ENCODE measurements at places on chromosomes 7 and 10. TPM values are rescaled to one million over a fixed set of nuclear protein-coding genes. Genes with fewer than 3 reads are reported as not detected.

RBM28 gene
- polyA plus RNA-seq, result 5.0 TPM

KCTD7 gene
- polyA plus RNA-seq, result 14.9 TPM

TAS2R3 gene
- 0.15 TPM for polyA plus RNA-seq

EN2 gene
- not detected for polyA plus RNA-seq

TUBB8 gene
- polyA plus RNA-seq, result not detected

H2BK1 gene
- polyA plus RNA-seq, result not detected

SFRP5 gene
- polyA plus RNA-seq, result 0.36 TPM

CCDC172 gene
- polyA plus RNA-seq, result not detected

ASIC3 gene
- polyA plus RNA-seq, result 7.1 TPM

AKR1C2 gene
- 60.7 TPM for polyA plus RNA-seq

C10orf53 gene
- polyA plus RNA-seq, result not detected

EGFR gene
- polyA plus RNA-seq, result 11.3 TPM

KEL gene
- not detected for polyA plus RNA-seq

CALHM3 gene
- not detected for polyA plus RNA-seq

WDFY4 gene
- polyA plus RNA-seq, result 0.54 TPM

RASA4B gene
- 50.9 TPM for polyA plus RNA-seq

SLC18A3 gene
- not detected for polyA plus RNA-seq

NYAP1 gene
- 0.18 TPM for polyA plus RNA-seq

ECHS1 gene
- 56.1 TPM for polyA plus RNA-seq

CACUL1 gene
- polyA plus RNA-seq, result 5.3 TPM

EPO gene
- polyA plus RNA-seq, result not detected

HECW1 gene
- 1.9 TPM for polyA plus RNA-seq

PPP1R9A gene
- polyA plus RNA-seq, result 1.2 TPM

SPDYE16 gene
- not detected for polyA plus RNA-seq

CFAP69 gene
- 1.8 TPM for polyA plus RNA-seq

SPRN gene
- polyA plus RNA-seq, result 0.28 TPM

CYP3A5 gene
- 0.61 TPM for polyA plus RNA-seq

DNAJC2 gene
- 25.0 TPM for polyA plus RNA-seq

EVX1 gene
- polyA plus RNA-seq, result not detected

C1GALT1 gene
- 5.0 TPM for polyA plus RNA-seq

TNPO3 gene
- polyA plus RNA-seq, result 10.5 TPM

LIPM gene
- not detected for polyA plus RNA-seq

UCMA gene
- polyA plus RNA-seq, result not detected

TACC2 gene
- polyA plus RNA-seq, result 41.0 TPM

CD36 gene
- polyA plus RNA-seq, result 4.4 TPM

RELN gene
- polyA plus RNA-seq, result not detected

PRKAR2B gene
- polyA plus RNA-seq, result 1.7 TPM

FXYD4 gene
- polyA plus RNA-seq, result not detected

C10orf88 gene
- polyA plus RNA-seq, result 3.6 TPM

ZFAND2A gene
- 54.7 TPM for polyA plus RNA-seq
